Thyroid gland (tissue), 4 donors: ENCODE measurements at places on chromosomes 3 and 15. TPM values are rescaled to one million over a fixed set of nuclear protein-coding genes. Genes with fewer than 3 reads are reported as not detected.

The LRRC2 gene
- 37.4 TPM for total RNA-seq

The PEAK1 gene
- 31.0 TPM for total RNA-seq

The LSAMP gene
- total RNA-seq = 2.0 TPM

The CPB1 gene
- total RNA-seq = not detected

The KBTBD8 gene
- 0.54 TPM for total RNA-seq

DNA sequence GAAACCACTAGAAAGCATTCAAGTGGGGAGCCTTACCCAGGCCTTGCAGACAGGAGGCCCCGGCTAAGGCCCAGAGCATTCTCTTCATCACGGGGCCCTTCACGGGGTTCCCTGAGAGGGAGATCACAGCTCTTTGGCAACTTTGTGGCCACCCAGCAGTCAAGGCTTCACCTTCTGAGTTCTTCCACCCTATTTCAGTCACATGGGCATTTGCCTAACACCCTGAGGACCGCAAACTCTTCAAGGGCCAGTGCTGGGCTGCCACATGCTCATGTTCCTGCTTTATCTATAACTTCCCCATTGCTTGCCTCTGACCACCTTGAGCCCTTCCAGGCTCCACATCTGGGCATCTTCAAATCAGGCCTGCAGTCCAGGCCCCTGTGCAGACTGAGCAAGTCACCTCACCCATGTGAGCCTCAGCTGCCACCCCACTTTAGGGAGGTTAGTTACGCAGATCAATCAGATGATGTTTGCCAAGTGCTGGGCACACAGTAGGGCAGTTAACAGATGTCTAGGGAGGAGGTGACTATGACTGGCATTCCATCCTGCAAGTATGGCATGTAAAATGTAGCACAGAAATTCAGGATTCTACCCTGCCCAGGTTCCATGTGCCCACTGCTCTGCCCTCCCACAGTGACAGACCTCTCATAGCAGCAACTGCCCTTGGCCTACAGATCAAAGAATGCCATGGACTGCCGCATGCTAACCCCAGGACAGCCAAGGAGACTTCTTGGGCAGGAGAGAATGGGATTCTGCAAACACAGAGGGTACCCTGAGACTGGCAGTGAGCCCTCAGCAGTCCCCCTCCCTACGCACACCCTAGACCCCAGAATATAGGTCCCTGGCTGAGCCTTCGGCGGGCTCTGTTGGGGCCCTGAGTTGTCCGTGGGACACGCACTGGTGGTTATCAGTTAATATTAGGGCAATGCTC, 37.6 kb upstream of the ZNF710 start:
- no peak overlapping the region for H3K4me3 ChIP-seq
- H3K4me1 ChIP-seq = peaks cover 16% of the 10 kb centered on the region
- H3K27ac ChIP-seq = no peak overlapping the region
- DNase-seq = no peak

GRCh38 chr15:39445931-39446330, 134.9 kb upstream of the THBS1 start:
- DNase-seq = no peak
- H3K4me3 ChIP-seq = no peak overlapping the region
- H3K27ac ChIP-seq = no peak overlapping the region
- H3K36me3 ChIP-seq = no peaks in the 10 kb centered on the region
- no peaks in the 10 kb centered on the region for H3K27me3 ChIP-seq

GRCh38 chr15:71226536-71227455, 111.5 kb downstream of the THSD4 start:
- H3K36me3 ChIP-seq = no peaks in the 10 kb centered on the region
- H3K4me1 ChIP-seq = peaks cover 24% of the 10 kb centered on the region
- peak overlapping the region; percentile 53 for H3K27ac ChIP-seq
- H3K4me3 ChIP-seq = no peak overlapping the region
- H3K27me3 ChIP-seq = no peaks in the 10 kb centered on the region
- DNase-seq = peak; percentile 18

GRCh38 chr3:194960446-194961032, 274.9 kb downstream of the FAM43A start:
- no peak overlapping the region for H3K27ac ChIP-seq
- no peaks in the 10 kb centered on the region for H3K27me3 ChIP-seq
- no peak for DNase-seq
- H3K4me1 ChIP-seq = no peaks in the 10 kb centered on the region

- no peak overlapping the region for H3K27ac ChIP-seq
- no peaks in the 10 kb centered on the region for H3K27me3 ChIP-seq
- no peak for DNase-seq
- no peaks in the 10 kb centered on the region for H3K36me3 ChIP-seq
Observed at GRCh38 chr3:127120851-127121647, 71.9 kb upstream of the PRR23E start.

DNA sequence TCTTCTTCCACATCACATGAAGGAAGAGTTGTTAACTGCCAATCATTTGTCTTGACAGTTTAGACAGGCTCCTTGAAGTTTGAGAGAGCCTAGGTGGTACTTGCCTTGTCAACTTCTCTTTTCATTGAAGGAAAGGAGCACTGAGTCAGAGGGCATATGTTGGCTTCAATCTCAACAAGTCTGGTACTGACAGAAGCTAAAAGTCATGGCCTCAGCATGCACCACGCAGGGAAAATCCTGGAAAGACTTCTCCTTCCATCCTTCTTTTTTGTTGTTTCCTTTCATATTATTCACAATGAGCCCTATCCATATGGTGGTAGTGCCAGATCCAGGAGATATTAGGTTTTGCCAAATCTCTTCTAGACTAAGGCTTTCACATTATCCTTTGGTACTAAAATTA, 1272.5 kb downstream of the ROBO1 start:
- DNase-seq = no peak
- H3K27ac ChIP-seq = no peak overlapping the region
- no peak overlapping the region for H3K4me3 ChIP-seq
- peaks cover 11% of the 10 kb centered on the region for H3K4me1 ChIP-seq
- H3K27me3 ChIP-seq = no peaks in the 10 kb centered on the region

DNA sequence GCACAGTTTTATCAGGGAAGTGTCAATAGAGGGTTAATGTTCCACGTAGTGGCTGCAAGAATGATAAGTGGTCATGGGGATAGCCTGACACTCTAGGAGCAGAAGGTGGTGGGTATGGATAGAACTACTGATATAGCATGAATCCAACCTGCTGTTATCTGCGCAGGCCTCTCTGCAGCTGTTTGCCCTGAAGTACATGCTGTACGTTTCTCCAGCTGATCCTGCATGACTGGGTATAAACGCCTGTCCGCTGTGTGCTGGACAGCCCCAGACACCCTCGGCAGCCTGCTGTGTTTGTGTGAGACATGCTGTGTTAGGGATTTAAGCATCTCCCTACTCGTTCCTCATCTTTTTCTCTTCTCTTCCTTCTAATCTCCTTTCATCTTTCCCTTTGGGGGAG, 87.1 kb downstream of the LPP start:
- H3K27ac ChIP-seq = no peak overlapping the region
- no peak for DNase-seq
- no peak overlapping the region for H3K4me3 ChIP-seq
- no peaks in the 10 kb centered on the region for H3K36me3 ChIP-seq
- H3K4me1 ChIP-seq = no peaks in the 10 kb centered on the region

- H3K27me3 ChIP-seq = no peaks in the 10 kb centered on the region
- peaks cover under 1% of the 10 kb centered on the region for H3K4me1 ChIP-seq
- H3K4me3 ChIP-seq = no peak overlapping the region
- no peak overlapping the region for H3K27ac ChIP-seq
- no peak for DNase-seq
Observed at GRCh38 chr3:122754929-122755328, 38.7 kb downstream of the HSPBAP1 start.

DNA sequence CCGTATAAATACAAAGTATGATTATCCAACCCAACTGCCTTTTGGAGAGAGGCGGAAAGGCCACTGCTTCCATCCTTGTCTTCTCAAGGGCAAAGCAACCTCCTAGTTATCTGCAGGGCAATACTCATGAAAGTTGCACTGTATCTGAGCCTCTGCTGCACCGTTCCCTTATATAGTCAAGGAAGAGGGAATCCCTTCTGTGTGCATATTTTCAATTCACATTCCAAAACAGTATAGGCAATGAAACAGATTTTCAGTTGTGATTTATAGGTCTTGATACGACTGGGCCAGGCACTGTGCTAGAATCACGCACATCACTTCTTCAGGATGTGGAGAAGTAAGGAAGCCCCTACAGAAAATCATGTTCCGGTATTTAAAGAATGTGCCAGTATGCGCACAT, 455.7 kb downstream of the FOXP1 start:
- no peak overlapping the region for H3K4me3 ChIP-seq
- no peaks in the 10 kb centered on the region for H3K27me3 ChIP-seq
- no peak for DNase-seq
- peaks cover 35% of the 10 kb centered on the region for H3K4me1 ChIP-seq
- H3K27ac ChIP-seq = peak overlapping the region; percentile 91
- H3K36me3 ChIP-seq = no peaks in the 10 kb centered on the region

- no peak overlapping the region for H3K4me3 ChIP-seq
- peak overlapping the region; percentile 89 for H3K27ac ChIP-seq
- peaks cover 34% of the 10 kb centered on the region for H3K4me1 ChIP-seq
- no peaks in the 10 kb centered on the region for H3K36me3 ChIP-seq
Observed at GRCh38 chr15:73265536-73266153, 103.1 kb downstream of the HCN4 start.

DNA sequence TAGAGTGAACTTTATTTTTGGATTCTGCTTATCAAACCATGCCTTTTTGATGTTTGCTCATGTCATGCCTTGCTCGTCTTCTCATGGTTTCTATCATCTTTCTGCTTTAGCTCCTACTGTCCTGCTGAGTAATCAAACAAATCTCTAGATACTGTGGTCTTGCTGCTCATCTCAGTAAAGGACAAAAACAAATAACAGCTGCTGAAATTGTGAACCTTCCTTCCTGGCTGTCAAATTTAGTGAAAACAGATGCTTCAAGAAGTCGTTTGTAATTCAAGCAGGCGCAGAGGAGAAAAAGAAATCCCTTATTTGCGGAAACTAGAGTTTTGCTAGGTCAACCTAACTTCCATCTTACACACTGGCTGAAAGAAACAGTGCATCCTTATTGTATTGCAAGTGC, 616.1 kb upstream of the ALCAM start:
- DNase-seq = no peak
- no peaks in the 10 kb centered on the region for H3K27me3 ChIP-seq
- no peak overlapping the region for H3K27ac ChIP-seq
- no peak overlapping the region for H3K4me3 ChIP-seq

DNA sequence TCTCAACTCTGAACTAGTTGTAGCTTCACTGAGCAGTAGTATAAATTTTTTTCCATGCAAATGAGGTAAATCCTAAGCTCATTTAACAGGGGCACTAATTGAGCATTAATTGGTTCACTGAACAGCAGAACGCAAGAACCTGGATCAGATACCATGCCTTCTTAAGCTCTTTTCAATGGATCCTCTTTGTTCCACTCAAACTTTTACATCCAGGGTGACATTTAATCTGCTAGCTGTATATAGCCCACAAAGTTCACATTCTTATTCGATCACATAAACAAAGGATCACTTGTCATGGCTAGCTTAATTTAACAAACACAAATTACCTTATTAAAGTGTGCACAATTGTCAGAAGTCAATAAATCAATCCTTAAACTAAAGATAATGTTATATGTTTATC, 281.6 kb downstream of the CNTN6 start:
- H3K36me3 ChIP-seq = no peaks in the 10 kb centered on the region
- no peak overlapping the region for H3K27ac ChIP-seq
- DNase-seq = no peak
- no peaks in the 10 kb centered on the region for H3K27me3 ChIP-seq
- no peak overlapping the region for H3K4me3 ChIP-seq

DNA sequence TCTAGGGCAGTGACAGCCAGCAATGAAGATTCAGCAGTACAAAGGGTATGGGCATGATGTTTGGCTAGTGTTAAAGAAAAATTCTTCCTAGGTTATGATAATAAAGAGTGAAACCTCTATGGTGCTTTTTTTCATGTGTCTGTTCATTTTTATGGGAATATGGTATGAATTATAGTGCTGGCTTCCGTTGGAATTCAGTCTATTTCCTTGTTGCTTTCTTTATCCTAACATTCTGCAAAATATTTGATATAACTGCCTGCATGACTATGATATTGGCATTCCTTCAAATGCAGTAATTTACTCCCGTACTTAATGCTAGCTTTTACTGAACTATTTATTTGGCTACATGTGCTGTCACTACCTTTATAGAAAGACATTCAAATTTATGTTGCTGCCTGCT, 57.6 kb upstream of the ATP11B start:
- no peak overlapping the region for H3K27ac ChIP-seq
- no peaks in the 10 kb centered on the region for H3K27me3 ChIP-seq
- no peak overlapping the region for H3K4me3 ChIP-seq
- no peak for DNase-seq
- no peaks in the 10 kb centered on the region for H3K4me1 ChIP-seq

DNA sequence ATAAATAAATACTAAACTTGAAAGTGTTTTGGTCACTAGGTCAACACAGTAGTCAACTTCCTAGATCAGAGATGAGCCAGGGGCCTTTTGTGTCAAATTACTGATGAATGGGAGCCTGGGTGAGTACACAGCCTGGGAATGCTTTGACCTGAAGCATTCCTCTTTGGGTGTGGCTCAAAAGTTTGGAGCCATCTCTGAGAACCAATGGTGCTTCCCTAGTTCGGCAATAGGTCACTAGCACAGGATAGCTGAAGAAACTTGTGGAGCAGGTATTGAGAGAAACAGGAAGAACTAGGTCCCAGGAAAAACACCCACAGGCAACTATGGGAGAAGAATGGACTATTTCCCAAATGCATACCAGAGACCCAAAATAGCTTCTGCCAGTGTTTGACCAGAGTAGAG, 56.6 kb upstream of the PLXND1 start:
- H3K4me3 ChIP-seq = no peak overlapping the region
- no peaks in the 10 kb centered on the region for H3K27me3 ChIP-seq
- peaks cover 39% of the 10 kb centered on the region for H3K4me1 ChIP-seq
- no peaks in the 10 kb centered on the region for H3K36me3 ChIP-seq
- H3K27ac ChIP-seq = no peak overlapping the region
- DNase-seq = no peak

- no peak for DNase-seq
- no peaks in the 10 kb centered on the region for H3K27me3 ChIP-seq
- H3K27ac ChIP-seq = peak overlapping the region; percentile 96
- H3K4me1 ChIP-seq = peaks cover 43% of the 10 kb centered on the region
Observed at GRCh38 chr3:37751016-37751415, 110.7 kb upstream of the CTDSPL start.

DNA sequence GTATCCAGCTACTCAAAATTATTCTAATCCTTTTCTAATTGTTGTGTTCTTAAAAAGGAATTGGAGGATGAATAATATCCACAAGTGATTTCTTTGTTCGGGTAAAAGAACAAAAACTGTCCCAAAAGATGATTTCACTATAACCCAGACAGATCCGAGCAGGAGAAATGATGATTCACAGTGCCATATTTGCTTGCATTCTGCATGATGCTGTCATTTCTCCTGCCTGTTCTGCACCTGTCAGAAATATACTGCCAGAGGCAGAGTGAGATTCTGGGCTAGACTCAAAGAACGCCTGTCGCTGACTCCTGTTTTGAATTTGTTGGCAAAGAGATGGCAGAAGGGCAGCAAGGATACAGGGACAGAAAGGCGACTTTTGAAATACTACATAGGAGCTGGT, 34.7 kb upstream of the SLC24A5 start:
- H3K36me3 ChIP-seq = no peaks in the 10 kb centered on the region
- no peak overlapping the region for H3K4me3 ChIP-seq
- no peak overlapping the region for H3K27ac ChIP-seq
- no peaks in the 10 kb centered on the region for H3K27me3 ChIP-seq
- H3K4me1 ChIP-seq = no peaks in the 10 kb centered on the region
